ENCODE measurements at places on chromosomes 2 and 18.

GRCh38 chr2:38886063-38886462 is 3.6 kb upstream of the ARHGEF33 start:
- no peak for DNase-seq

DNA sequence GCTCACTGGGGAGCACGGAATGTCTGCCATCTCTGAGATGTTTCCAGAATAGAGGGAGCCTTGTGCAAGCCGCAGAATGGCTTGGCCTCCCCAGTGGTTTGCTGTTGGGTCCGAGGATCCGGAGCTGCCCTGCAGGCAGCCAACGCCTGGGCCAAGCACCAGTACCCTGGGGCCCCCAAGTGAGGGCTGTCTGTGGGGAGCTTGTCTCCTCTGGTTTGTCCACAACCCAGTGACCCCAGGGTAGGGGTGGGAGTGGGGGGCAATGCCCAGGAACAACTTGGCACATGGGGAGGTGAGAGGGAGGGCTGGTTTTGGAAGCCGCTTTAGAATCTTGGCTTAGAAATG is 147.1 kb downstream of the CABLES1 start:
- DNase-seq, result no peak

DNA sequence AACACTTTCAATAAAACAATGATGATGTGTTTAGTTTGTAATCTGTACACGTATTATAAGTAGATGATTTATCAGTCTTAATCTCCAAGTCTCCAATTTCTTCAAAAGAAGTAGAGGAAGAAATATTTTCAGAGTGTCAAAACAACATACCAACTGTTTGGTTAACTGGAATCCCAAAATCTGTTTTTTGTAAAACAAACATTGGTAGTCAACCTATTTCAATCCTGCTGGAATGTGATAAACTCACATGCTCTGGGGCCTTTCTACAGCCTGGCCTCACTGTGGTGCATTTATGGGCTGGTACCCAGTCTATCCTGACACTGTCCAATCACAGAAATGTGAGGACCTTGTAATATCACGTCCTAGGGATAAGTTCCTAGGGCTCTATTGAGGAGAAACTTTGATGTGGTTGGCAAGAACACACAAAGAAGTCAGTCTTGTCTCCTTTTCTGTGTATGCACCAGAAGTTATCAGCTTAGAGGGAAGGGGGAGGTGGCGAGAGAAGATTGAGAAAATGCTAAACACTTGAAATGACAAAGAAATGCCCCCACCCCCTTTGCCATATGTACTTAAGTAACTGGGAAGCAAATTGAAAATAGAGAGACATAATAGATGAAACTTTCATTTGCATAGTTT is 47.2 kb downstream of the PRKRA start:
- peak; percentile 60 for DNase-seq

DNA sequence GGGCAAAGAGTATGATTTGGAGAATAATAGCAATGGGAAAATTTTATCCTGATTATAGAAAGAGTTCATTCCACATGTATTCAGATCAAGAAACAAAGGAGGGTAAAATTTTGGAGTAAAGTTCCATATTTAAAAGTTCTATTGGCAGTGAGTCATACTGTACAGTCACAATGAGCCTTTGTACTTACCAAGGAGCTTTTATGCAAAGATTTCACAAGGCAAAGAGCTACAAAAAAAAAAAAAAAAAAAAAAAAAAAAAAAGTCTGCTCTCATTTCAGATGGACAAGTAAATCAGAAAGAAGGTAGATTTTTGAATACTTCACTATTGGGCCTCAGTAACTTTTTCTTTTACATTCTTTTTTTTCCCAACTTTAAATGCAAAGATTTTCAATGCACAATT is 1802.2 kb upstream of the PIK3C3 start:
- no peak for DNase-seq

DNA sequence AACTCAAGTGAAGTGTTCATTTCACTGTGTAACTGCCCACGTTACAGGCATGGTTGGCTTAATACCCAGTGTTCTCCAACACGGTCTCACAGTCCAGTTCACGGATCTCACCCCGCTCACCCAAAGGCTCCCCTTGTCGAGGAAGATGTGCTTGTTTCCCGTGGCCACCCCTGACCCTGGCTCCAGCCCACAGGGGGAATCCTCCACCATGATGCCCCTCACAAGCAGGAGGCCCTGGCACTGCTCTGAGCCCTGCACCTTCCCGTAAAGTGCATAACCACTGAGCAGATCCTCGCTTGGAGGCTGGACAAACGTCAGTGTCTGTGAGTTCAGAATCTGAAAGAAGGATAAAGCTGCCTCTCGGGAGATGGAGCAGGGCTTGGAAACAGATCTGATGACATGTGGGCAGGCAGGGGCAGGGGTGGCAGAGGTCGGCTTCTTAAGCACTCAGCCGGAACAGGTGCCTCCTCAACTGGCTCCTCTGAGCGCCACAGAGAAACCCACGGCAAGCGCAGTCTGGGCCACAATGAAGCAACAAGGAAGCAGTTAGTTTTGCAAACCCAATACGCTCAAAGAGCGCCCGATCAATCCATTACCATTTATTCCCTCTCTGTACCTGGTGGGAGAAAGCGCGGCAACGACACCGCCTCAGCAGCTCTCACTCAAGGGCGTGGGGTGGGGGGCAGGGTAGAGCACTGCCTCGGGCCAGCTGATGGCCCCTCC is 17.6 kb downstream of the HDAC4 start:
- DNase-seq, result no peak

GRCh38 chr2:179107737-179108136 is 57.8 kb upstream of the CCDC141 start:
- peak; percentile 11 for DNase-seq

DNA sequence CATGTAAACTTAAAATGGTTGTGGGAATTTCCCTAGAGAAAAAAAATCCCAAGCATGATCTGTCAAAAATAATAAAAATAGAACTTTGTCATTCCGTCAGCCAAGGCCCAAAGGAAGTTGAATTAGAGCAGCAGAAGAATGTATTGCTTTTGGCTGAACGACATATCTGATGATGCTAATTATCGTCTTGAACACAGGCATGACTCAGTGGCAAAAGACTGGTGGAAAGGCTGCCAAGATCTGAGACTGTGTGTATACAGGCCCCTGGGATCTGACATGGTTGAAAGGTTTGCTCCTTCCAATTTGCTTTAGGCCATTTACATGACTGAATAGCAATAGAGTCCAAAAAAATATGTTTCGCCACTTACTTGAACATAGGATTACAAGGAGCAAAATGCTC is 1057.1 kb upstream of the CRIM1 start:
- no peak for DNase-seq

DNA sequence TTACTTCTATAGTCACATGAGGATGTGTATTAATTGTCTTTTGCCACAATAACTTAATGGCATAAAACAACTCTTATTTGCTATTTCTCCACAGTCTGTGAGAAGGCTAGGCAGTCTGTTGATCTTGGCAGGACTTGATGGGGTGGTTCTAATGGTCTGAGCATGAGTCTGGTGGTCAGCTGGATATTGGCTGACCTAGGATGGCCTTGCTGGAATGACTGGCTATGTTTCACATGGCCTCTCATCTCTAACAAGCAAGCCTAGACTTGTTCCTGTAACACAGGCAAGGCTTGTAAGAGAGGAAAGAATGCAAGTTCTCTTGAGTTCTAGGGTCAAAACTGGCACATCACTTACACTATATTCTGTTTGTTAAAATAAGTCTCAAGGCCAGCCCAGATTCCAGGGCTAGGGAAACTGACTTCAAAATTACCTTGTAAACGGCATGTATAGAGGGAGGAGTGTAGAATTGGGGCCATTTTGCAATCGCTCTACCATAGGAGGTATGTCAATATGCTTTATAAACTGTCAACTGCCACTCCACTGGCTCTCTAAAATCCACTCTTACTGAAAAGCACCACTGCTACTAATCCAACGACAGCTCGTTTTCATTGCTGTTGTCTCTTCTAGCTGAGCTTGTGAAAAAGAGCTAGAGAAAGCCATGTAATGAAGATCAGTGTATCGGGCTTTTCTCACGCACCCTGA is 325.0 kb upstream of the PKDCC start:
- peak; percentile 12 for DNase-seq

DNA sequence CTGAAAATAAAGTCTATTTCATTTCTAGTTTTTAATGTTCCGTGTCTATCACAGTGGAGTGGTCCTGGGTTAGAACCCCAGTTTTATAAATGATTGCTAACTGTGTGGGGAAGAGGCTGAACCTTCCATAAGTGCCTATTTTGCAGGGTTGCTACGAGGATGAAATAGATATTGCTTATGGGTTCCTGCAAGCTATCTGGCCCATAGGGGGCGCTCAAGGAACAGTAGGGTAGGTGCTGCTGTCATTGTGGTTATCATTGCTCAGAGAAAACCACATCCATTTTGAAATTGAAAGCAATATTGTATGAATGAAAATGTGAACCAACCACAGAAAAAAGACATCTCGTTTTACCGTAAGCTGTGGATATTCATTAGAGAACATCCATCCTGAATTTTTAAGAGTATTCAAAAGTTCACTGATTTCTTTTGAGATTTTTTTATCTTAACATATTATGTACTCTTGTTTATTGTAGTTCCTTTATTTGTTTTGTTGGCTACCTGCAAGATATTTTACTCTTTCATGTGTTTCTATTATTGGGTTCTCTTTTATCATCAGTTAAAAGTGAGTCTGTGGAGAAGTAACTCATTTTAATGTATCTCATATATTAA is 261.6 kb downstream of the NAPG start:
- peak; percentile 73 for DNase-seq

- DNase-seq, result no peak
These were observed 15.0 kb upstream of the HTR2B start for GRCh38 chr2:231139796-231140195.

GRCh38 chr2:11678306-11678960 is 8.4 kb upstream of the NTSR2 start:
- no peak for DNase-seq

DNA sequence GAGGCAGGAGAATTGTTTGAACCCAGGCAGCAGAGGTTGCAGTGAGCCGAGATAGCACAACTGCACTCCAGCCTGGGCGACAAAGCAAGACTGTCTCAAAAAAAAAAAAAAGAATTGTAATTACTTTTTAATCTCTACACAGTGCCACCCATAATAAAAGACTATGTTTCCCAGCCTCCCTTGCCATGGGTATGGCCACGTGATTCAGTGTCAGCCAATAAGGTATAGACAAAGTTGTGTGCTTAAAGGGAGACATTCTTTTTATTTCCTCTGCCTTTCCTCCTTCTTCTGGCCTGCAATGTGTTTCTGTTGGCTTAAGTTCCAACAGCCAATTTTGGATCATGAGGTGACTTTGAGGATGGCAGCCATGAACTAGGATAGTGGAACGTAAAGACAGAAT is 406.9 kb downstream of the LNPK start:
- no peak for DNase-seq

DNA sequence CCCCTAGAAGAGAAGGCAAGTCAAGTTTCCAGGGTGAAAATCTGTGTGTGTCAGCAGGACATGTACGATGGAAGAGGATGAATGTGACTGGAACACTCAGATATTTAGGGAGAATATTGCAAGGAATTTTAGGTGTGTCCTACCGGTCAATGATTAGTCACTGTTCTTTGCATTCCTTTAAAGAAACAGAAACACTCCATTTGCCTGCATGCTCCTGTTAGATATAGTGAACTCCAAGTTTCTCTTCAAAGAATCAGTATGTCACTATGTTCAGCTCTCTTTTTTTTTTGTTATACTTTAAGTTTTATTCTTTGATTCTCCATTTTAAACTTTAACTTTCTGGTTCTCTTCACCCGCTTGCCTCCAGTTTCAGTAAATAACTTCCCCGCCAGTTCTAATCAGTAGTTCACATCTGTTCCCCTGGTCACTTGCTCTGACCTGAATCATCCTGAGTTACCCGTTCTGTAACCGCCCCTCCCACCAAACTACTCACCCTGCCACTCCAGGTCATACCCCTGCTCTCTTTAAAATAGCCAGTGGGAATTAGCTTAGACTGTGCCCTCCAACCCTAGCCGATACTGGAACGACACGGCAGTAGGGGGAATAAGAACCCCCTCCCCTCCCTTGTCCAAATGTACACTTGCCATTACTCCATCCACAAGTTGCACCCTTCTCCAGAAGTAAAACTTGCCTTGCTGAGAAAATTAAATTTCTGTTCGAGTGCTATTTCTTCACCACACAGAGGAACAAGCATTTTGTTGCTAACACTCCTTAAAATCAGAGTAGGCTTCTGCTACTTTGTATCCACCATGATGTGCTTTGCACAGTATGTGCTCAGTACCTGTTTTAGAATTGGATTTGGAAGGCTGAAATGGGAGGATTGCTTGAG is 268.4 kb downstream of the METTL4 start:
- DNase-seq, result peak; percentile 18

- DNase-seq, result no peak
These were observed 48.4 kb downstream of the OTX1 start for GRCh38 chr2:63099032-63099431.

DNA sequence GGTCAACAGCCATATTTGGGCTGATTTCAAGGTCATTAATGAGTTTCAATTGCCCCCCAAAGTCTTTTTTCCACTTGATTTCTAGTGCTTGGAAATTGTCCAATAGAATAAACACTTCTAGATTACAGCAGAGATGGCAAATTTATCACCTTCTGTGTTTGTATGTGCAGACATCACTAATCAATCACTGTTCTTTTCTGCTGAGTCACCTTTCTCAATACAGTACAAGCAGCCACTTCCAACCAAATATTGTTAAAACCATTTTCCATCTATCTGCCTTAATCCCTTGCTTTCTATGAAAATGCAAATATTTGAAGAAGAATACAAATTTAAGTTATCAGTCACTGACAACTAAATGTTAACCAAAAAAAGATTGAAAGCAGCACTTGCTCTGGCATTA is 40.2 kb upstream of the ZNF521 start:
- no peak for DNase-seq

GRCh38 chr2:237408335-237409000 is 5.5 kb downstream of the COL6A3 start:
- peak; percentile 86 for DNase-seq

- DNase-seq, result peak; percentile 81
These were observed 40.4 kb downstream of the SERTAD2 start for GRCh38 chr2:64613276-64613675.

DNA sequence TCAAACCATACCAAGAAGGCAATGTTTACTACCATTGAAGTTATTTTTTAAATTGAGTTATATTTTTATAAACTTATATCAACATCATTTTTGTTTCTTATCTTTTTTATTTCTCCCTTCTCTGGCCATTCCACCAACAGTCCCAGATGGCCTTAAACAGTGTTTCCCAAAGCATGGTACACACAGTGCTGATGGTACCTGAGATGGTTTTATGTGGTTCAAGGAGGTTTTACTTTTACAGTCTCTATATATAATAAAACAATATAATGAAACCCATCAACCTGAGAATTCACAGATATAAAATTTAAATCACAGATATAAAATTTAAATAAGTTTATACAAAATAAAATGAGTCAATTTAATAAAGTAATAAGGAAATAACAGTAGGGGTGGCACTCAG is 65.1 kb upstream of the MSTN start:
- DNase-seq, result no peak

GRCh38 chr2:216974321-216975302 is 114.7 kb upstream of the TNP1 start:
- DNase-seq, result no peak

- peak; percentile 100 for DNase-seq
These were observed 27.6 kb downstream of the MRPL33 start for GRCh38 chr2:27798948-27799645.

- DNase-seq, result peak; percentile 94
These were observed 131.9 kb downstream of the MYO1B start for GRCh38 chr2:191376981-191377629.

- no peak for DNase-seq
These were observed 287.7 kb upstream of the ZSWIM2 start for GRCh38 chr2:187136646-187137045.

- no peak for DNase-seq
These were observed 23.9 kb upstream of the ARHGAP25 start for GRCh38 chr2:68710756-68711155.

- no peak for DNase-seq
These were observed 29.3 kb upstream of the SCN9A start for GRCh38 chr2:166404831-166405568.

- DNase-seq, result no peak
These were observed 26.8 kb upstream of the SLC9A2 start for GRCh38 chr2:102592601-102593000.
